ENCODE measurements at places on chromosomes 6 and 20.

DNA sequence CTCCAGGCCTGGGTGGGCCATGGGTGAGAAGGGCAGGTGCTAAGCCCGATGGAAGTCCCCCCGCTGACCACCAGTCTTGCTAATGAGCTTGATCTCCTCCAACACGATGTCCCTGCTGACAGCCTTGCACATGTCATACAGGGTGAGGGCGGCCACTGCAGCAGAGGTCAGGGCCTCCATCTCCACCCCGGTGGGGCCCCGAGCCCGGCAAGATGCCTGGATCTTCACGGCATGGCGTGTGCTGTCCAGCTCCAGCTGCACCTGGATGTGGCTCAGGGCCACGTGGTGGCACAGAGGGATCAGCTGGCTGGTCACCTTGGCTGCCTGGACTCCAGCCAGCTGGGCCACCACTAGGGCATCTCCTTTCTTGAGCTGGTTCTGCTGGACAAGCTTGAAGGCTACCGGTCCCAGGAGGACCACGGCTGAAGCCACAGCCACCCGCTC is 27.9 kb downstream of the MOCS1 start:
- no peak for DNase-seq

DNA sequence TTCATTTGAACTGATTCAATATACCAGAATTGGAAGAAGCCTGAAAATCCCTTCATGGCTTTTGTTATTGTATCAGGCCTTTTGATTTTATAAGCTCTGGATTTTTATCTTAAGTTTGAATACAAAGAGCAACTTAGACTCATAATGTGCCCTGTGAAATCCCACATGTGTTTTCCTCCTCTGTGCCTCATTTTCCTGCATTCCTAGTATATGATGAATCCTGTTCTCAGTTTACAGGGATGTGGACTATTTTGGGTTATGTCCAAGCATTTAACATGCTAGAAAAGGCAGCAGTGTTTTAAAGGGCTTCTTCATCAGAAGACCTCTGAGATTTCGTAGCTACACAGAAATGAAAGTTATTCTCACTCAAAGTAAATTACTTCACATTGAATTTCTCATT is 455.0 kb downstream of the RFPL4B start:
- no peak for DNase-seq

DNA sequence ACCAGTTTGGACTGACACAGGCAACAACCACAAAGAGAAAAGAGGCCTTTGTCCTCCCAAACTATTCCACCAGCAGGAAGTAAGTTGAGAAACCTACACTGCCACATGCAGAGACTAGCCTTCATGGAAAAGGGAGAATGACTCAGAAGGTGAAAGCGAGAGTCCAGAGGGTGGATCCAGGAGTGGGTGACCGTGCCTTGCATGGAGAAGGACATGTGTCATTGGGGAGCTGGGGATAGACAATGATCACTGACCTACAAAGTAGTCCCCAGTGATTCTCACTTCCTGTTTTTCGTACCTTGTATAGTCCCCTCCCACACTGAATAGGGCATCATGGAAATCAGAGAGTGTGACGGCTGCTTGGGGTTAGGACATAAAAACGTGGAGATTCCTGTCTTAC is 91.9 kb downstream of the MYLK4 start:
- no peak for DNase-seq

DNA sequence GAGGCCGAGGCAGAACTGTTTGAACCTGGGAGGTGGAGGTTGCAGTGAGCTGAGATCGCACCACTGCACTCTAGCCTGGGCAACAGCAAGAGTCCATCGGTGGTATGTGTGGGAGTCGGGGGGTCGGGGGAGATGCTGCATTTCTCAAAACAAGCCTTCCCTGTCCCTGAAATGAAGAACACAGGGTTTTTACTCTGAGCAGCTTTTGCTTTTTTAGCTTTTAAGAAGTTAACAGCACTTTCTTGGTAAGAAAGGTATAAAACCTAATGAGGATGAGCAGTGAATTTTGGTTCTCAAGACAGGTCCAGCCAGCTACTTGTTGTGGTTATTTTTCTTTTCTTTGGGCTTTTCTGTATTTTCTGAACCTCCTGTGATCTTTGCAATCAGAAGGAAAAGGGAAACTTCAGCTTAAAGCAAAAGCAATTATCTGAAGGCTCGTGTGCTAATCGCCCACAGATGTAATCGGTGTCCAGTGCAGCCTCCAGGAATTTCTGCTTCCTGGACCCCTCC is 3.7 kb downstream of the RPL10A start:
- no peak for DNase-seq

- DNase-seq = peak; percentile 58
These were observed 19.2 kb downstream of the MCUR1 start for GRCh38 chr6:13795041-13795750.

- DNase-seq = no peak
These were observed 145.4 kb downstream of the DST start for GRCh38 chr6:56497240-56497639.

GRCh38 chr20:52922436-52922835 is 49.7 kb upstream of the TSHZ2 start:
- no peak for DNase-seq

DNA sequence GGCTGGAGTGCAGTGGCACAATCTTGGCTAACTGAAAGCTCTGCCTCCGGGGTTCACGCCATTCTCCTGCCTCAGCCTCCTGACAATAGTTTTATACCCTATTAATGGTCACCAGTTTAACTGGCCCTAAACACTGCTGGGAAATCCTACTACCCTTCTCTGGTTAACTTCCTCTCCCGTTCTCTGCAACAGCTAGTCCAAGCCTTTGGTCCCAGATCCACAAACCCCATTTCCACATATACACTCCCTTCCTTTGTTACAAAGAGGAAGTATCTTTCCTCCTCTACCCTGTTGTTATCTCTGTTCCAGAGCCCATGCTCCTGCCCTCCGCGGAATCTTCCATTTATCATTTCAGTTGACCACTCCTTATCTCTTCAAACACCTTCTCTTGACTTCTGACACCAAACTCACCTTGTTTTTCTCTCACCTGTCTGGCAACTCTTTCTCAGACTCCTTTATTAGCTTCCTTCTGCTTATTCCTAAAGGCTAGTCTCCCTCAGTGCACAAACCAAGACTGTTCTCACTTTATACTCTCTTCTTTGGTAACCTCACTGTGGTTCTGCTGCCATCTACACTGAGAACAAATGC is 25.0 kb upstream of the TBC1D22B start:
- DNase-seq = no peak

GRCh38 chr20:58003525-58003924 is 224.9 kb downstream of the ANKRD60 start:
- no peak for DNase-seq

DNA sequence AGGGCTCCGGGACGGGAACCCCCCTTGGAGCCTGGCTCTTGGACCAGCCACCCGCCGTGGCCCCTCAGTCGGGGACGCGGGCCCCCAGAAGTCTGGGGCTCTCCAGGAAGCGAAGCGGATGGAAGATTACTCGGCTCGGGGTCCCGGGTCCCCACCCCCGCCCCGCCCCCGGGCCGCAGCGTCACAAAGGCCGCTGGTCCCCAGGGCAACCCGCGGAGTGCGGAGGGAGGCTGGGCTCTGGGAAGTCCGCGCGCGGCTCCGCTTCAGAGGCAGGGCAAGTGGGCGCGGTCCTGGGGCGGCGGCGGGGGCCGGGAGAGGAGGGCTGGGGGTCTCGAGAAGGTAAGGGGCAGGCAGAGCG is at the start of gene FNDC11:
Gene FNDC11, plus strand, starts transcription at position 227 of the 358 bp plus-strand sequence. CDS start 1,505 bp downstream, outside the sequence.
- DNase-seq = peak; percentile 47

DNA sequence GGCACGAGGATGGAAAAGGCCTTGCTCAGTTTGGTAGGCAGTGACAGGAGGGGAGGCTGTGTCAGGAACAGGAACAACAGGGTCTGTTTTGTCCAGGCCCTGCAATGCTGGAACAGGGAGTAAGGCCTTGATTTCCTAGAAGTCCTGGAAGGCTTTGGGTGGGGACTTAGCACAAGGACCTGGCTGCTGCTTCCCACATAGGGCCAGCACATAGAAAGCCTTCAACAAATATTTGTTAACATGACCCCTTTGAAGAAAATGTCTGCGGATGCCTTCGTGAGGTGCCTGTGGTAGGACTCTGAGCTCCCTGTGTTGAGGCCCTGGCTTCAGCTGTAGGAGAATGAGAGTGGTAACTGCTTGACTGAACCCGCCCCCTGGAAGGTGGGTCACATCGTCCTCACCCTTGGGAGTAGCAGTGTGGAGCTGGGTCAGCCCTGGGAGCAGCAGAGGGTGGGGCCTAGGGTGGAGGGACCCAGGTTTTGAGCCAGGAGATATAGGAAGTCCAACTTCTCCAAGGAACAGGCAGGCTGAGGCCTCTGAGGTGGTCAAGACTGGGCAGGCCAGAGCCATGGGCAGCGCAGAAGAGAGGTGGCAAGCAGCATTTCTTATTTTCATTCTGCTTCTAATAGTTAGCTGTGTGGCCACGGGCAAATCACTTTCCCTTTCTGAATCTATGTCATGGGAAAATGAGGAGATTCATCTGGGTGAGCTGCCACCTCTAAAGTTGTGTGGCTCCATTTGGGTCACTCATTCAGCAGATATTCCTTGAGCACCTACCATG is 50.0 kb downstream of the CNBD2 start:
- DNase-seq = no peak

GRCh38 chr6:20879526-20879925 is 345.3 kb downstream of the CDKAL1 start:
- no peak for DNase-seq

DNA sequence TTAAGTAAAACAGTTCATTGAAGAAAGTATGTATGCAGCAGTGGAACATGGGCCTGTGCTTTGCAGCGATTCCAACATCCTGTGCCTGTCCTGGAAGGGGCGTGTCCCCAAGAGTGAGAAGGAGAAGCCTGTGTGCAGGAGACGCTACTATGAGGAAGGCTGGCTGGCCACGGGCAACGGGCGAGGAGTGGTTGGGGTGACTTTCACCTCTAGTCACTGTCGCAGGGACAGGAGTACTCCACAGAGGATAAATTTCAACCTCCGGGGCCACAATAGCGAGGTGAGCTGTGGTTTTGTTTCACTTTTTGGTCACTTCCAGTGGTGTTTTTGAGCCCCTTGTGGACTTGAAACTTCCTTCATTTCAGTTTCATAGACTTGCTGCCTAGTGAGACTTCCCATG is 1.7 kb downstream of the TULP4 start:
- no peak for DNase-seq

- no peak for DNase-seq
These were observed 33.5 kb upstream of the RAB23 start for GRCh38 chr6:57255451-57256169.

DNA sequence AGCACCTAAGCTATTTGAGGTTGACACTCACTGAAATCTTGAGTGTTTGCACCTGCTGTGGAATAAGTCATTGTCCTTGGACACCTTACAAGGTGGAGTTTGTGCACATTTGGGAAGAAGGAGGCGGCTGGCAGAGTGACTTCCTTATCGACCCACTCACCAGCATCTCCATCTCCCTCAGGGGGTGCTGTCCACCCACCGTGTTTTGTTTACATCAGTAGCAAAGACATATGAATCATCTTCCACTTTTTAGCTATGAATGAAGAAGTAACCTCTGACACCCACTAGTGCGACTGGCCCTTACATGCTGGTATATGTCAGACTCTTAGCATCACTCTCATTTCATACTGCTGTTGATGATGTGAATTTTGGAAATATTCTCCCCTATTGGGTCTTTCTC is 119.5 kb upstream of the SGK1 start:
- no peak for DNase-seq

DNA sequence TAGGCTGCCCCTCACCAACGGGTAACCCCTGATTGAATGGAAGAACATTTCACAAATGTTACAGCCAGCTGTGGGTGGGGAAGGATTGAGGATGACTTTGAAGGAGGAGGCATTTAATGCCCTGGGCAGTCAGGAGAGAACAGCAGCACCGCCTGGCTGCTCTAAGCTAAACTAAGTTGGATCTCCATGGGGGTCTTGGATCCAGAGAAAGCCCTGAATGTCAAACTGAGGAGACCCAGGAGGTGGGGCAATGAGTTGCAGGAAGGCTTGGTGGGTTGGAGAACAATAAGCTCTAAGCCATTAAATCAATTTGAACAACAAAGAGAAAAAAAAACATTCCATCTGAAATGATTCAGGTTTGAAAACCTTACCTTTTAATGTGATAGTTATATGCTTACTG is 35.4 kb downstream of the TMX4 start:
- no peak for DNase-seq

- DNase-seq = no peak
These were observed 8.1 kb upstream of the BCKDHB start for GRCh38 chr6:80098392-80098791.

DNA sequence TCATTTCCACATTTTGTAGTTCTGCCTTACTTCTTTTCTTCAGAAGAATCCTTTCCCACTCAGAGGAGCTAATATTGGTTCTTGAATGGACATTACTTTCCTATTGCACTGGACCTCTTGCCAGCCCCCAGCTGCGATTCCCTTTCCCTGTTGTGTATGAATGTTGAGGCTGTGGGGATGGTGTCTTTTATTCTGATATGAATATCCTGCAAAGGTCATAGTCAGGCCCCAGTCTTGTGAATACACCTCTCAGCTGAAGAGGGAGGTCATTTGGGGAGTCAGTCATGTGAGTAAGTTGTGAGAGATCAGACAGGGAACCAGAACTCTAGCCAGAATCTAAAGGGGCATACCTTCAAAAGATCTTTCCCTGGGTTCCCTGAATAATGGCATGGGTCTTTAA is 32.6 kb upstream of the OSTM1 start:
- no peak for DNase-seq

DNA sequence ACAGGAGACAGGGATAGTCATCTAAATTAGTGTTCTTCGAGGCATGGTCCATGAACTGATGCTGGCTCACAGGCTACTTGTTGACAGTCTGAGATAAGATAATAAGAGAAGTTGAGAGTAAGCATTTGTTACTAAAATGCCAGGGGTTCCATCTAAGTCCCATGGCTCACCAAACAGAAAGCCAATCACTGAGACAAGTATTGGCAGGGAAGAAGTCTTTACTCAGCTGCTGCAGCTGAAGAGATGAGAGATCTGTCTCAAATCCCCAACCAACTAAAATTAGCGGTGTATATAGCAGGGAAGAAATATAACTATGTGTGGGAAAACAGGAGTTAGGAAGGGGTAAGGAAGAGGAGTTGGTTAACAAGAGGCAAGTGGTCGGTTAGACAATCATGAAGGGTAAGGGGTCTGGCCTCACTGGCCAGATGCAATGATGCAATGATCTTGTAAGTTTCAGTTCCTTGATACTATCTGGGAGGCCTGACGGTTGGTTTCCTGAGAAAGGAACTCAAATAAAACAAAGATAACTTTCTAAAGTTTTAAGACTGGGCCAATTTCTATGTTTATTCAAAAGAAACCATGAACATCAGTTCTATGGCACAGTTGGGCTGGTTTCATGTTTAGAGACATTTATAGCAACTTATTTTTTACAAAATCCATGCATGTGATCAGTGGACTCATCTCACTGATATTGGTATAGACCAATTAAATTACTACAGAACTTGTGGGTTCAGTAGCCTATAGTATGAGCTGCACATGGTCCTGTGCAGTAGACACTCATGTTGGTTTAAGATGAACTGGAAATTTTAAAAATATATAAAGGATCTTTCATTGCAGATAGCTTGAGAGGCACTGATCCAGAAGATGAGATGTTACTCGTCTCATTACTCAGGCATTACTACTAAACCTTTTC is 9.9 kb upstream of the HEBP2 start:
- no peak for DNase-seq

DNA sequence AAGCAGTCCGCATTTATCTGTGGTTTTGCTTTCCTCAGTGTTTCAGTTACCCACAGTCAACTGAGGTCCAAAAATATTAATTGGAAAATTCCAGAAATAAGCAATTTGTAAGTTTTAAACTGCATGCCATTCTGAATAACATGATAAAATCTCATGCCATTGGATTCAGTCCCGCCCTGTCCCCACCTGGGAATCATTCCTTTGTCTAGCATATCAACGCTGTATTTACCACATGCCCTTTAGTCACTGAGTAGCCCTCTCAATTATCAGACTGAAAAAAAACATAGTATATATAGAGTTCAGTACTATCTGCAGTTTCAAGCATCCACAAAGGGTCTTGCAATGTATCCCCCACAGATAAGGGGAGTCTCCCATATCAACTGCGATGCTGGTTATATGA is 17.1 kb downstream of the RANBP9 start:
- no peak for DNase-seq
